ENCODE measurements at places on chromosomes 3 and 15.
A peak's percentile ranks its signal among the peaks of the same experiment; 100 is the strongest.

- no peak for DNase-seq
These were observed 78.0 kb upstream of the MBNL1 start for GRCh38 chr3:152190636-152191183.

- no peak for DNase-seq
These were observed 588.4 kb downstream of the NAALADL2 start for GRCh38 chr3:175447521-175447920.

- no peak for DNase-seq
These were observed 763.9 kb upstream of the GOLIM4 start for GRCh38 chr3:168859574-168859973.

DNA sequence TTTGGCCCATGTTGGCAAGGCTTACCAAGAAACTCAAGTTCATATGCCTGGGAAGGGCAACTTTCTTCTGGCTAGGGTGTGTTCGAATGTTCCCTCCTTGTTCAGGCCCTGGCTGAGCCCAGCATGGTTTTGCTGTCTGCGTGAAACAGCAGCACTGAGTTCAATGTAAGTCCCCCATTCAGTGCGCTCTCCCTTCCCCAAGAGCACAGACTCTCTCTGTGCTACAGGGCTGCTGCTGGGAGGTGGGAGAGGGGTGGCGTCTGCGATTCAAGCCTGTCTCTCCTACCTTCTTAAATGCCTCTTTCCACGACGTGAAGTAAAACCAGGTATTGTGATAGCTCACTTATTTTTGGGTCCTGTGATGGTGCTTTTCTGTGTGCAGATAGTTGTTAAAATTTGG, 289.3 kb upstream of the GOLIM4 start:
- no peak for DNase-seq

DNA sequence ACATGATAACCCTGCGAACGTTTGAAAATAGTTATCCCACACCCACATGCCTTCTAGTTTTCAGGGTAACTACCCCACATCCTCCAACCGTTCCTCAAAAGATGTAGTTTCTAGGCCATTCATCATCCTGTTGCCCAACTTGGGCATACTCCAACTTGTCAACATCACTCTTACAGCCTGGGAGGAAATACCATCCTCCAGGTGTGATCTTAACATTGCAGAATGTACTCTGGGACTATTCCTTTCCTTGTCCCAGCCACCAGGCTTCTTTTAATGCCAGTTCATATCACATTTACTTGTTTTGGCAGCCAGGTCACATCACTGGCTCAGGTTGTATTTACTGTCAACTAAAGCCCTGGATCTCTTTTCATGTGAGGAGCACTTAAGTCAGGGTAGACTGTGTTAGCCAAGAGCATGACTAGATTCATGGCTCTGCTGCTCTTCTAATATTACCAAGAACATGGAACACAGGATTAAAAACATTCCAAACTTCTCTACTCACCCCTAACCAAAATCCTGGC, 4.0 kb upstream of the DENND6A start:
- peak; percentile 61 for DNase-seq
